ENCODE measurements at places on chromosomes 6 and 20.

DNA sequence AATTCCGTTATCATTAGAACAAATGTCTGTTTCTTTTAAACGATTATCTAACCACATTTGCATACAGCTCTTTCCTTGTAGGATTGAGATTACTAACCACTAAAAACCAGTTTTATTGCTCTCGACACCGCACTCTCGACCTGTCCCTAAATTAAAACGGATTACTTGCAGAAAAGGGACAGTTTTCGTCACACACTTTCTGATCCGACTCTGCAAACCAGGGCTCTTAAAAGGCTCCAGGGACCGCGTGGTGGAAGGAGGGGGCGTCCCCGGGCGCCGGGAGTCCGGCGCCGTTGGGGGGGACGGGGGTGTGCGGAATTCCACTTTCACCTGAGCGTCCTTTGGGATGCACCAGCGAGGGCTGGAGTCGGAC is 731 bp downstream of the MAK start:
- no peak for DNase-seq

DNA sequence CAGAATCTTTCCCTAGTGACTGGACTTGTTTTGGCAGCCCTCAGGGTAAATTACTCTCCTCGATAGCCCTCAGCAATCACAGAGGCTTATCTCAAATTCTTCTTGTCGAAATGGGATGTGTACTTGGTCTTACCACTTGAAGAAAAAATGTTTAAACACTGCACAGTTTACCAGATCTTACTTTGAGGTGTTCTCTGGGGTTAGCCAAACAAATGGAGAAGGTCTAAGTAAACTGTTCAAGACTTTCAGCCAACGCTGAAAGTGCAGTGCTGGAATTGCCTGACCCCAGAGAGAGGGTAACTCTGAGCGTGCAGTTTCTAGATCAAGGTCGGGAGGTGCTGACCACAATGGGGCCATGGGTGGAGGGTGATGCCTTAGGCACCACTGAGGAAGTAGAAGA is 39.2 kb downstream of the MYLIP start:
- no peak for DNase-seq

DNA sequence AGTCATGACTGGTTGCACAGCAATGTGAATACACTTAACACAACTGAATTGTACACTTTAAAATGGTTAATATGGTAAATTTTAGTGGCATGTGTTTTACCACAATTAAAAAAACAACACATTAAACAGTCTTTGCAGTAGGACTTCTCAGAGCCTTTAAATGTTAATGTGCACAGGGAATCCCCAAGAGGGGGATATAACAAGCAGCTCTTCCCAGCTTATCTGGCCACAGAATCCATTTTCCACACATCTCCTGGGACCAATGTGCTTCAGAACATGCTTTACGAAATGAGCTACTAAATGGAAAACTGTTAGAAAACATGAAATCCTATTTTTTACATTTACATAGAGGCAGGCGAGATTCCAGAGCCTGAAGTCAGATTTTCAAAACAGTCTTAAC is 44.4 kb downstream of the FYN start:
- DNase-seq, result no peak

DNA sequence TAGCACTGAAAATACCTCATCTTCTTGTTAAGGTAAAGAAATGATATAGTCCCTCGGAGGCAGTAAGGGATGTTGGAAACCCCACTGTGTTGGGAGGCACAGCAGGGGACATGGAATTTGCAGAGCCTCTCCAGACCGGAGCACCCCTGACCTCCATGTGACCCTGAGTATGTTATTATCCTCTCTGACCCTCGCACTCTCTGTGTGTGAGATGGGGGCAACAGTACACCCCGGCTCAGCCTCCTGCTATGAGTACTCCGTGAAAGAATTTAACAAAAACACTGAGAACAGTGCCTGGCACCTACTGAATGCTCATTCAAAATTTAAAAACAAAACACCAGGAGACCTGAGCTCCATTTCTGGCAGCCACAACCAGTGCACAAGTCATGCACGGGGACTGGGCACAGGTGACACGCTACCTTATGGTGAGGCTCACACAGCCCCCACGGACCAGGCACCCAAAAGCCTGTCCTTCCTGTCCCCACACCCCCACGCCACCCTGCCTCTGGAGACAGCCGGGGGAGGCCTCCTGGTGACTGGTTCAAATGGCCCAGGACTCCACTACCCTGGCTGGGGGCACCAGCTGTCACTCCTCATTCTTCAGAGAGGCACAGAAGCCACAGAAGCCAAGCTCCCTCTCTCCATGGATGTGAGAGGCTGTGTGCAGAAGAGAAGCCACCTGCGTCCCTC is 6.1 kb downstream of the NINL start:
- DNase-seq, result no peak

DNA sequence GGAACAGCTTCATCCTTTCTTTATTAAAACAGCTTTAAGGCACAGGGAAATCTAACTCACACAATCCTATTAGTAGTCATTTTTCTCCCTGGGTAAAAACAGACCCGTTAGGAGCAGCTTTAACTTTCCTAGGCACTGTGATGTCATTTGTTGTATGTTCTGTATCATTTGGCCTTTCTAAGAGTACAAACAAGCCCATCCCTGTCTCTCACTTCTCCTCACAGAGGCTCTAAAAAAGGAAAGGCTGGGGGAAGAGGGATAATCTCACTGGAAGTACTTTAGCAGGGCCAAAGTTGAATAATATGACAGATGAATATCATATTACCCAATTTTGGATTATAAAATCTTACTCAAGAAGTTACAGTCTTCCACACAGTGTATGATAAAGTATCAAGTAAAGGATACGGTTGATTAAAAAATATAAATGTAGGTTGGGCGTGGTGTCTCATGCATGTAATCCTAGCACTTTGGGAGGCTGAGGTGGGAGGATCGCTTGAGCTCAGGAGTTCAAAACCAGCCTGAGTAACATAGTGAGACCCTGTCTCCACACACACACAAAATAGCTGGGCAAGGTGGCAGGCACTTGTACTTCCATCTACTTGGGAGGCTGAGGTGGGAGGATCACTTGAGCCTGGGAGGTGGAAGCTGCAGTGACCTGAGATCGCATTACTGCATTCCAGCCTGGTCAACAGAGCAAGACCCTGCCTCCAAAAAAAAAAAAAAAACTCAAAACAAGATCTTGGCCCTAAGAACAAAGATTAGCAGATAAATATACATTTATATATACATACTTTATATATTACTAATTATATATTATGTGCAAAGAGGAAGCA is 7.9 kb downstream of the NUDT3 start:
- DNase-seq, result no peak

DNA sequence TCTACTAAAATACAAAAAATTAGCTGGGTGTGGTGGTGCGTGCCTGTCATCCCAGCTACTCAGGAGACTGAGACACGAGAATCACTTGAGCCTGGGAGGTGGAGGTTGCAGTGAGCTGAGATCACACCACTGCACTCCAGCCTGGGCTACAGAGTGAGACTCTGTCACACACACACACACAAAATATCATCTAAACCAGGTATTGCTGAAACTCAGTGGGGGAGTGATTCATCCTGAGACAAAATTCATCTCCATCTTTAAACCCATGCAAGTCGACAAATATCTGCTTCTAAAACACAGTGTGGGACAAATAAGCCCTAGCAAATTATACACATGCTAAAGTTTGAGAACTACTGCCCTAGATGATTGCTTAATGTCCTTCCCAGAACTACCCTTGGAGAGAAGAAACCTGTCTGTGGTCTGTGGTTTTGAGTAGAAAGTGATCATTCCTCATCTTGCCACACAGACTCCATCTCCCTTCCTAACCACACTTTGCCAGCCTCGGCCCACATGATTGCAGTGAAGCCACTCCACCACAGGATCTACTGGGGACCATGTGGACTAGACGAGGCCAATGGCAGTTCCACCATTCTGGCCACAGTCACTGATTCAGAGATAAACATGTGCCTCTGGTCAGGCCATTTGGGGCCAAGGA is 130.3 kb downstream of the OPRM1 start:
- no peak for DNase-seq
